ENCODE measurements at places on chromosomes 3 and 15.
A peak's percentile ranks its signal among the peaks of the same experiment; 100 is the strongest.

DNA sequence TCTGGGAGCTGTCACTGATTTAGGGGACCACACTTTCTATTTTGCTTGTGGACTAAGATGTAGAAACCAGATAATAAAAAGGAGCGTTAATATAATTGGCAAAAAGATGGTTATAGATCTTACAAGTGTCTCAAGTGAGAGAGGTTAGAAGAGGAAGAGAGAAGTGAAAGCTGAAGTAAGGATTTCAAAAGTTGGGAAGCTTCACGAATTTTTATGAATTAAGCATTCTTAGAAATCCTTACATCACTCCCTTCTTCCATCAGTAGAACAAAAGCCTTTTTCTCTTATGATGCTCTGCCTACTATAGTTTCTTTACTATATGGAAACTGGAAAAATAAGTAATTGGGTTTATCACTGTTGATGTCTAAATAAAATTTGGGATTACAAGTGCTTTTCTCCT is 146.5 kb downstream of the FNDC3B start:
- DNase-seq: no peak

DNA sequence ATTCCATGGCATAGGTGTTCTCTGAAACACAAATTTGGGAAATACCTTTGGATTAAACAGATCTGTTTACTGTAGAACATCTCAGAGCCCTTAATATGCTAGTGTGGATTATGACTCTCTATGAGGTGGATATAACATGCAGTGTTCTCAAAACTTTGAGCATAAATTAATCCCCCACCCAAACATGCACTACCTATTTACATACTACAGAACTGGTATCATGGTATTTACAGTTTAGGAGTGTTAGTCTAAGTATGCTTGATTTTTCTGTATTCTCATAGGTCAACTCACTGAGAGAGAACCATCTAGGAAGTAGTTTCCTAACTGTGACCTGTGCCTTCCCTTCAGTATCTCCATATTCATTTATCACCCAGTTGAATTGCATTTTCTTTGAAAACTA is 30.9 kb upstream of the ZNF609 start:
- no peak for DNase-seq

GRCh38 chr15:89141885-89142284 is 53.6 kb downstream of the ABHD2 start:
- DNase-seq: no peak

DNA sequence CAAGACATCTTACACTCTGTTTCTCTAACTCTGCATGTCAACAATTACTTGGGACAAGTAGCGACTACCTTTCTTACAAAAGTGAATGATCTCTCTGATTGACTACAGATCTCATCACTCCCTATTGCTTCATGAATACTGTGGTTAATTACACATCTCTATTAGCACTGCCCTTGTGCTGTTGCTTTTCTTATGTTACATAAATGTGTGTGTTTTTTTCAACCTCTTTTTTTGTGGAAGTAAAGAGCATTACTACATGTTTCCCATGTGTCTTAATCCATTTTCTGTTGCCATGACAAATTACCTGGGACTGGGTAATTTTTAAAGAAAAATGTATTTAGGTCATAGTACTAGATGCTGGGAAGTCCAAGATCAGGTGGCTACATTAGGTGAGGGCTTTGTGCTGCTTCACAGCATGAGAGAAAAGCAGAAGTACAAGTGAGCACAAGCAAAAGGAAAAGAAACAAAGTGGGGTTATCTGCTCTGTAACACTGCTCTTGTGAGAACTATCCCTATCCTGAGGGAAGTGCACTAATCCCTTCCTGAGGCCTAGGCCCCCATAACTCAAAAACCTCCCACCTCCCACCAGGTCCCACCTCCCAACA is 298.2 kb upstream of the SATB1 start:
- no peak for DNase-seq

- no peak for DNase-seq
Measured at GRCh38 chr3:123783050-123783689, 101.0 kb downstream of the MYLK start.

DNA sequence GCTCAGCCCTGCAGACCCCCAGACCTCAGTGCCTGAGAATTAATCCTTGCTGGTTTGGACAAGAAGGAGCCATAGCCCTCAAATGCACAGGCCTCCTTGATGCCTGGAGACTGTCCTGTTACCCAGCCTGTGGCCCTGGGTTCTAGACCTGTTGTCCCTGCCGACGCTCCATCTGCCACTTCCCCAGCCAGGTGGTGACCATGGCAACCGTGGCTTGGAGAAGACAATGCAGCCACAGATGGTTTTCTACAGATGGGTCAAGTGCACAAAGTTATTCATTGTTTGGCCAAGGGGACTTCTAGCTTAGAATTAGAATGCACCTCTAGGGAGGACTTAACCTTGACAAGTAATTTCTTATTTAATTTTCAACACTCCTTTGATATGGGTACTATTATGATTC is 297.1 kb downstream of the UACA start:
- no peak for DNase-seq

GRCh38 chr3:197302696-197303341 is 4.4 kb upstream of the DLG1 start:
- no peak for DNase-seq

DNA sequence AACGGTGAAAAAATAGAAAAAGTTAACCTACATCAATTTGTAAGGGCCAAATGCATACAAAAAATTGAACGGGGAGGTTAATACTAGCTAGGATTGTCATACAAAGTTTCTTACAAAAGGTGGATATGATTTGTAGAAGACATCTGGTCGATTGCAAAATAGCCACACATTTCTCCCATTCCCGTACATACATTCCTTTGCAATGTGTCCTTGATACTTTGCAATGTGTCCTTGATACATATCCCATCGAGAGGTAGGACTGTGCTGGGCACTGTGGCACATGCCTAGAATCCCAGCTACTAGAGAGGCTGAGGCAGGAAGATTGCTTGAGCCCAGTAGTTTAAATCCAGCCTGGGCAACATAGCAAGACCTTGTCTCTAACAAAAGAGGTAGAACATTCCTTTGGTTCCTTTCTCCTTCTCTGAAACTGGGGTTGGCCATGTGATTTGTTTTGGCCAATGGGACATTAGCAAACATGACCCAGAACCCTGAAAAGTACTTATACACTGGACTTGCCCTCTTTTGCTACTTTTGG is 9.5 kb downstream of the TTBK2 start:
- DNase-seq: no peak

- no peak for DNase-seq
Measured at GRCh38 chr3:189771842-189772450, 140.8 kb downstream of the TP63 start.

GRCh38 chr3:69330891-69331400 is 54.9 kb downstream of the FRMD4B start:
- DNase-seq: no peak

- DNase-seq: no peak
Measured at GRCh38 chr3:14007006-14007405, 117.7 kb downstream of the CHCHD4 start.

DNA sequence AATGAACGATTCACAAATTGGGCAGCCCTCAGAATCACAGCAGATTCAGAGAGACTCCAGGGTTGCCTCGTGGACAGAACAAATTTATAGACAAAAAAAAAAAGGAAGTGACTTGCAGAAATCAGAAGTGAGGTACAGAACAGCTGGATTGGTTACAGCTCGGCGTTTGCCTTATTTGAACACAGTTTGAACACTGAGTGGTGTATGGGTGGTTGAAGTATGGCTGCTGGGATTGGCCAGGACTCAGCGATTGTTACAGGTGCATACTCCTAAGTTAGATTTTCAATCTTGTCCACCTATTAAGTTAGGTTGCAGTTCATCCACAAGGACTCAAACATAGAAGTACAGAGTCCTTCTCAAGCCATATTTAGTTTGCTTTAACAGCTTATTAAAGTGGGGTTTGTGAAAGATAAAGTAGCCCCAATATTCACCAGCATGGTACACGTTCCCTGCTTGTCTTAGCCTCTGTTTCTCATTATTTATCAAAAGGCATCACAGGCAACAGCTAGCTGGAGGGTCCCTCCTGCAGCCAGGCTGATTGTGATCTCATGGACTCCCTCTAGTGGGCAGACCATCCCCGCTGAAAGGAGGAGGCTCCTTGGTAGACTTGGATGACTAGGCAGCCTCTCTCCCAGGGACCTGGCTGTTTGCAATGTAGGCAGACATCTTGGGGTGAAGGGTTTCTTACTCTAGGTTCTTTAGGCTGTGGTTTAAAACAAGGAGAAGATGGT is 17.6 kb upstream of the ALDH1L1 start:
- DNase-seq: peak; percentile 12

DNA sequence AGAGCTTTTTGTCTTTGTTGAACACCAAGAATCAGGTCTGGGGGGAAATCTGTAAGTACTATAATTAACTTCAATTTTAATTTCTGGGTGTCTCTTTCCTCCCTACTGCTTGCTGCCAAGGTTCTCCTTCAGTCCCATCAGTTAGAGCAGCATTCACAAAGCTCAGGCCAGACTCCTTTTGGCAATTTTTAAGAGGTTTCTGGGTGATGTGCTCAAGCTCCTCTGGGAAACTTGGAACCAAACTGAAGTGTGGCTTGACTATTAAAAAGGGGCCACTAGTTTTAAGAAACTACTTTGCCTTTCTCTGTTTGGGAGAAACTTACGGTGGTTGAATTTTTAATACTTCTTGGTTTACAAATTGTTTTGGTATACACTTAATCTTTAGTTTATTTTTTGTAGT is 227.7 kb upstream of the SOX2 start:
- DNase-seq: no peak

- no peak for DNase-seq
Measured at GRCh38 chr3:154135511-154136173, 14.5 kb downstream of the ARHGEF26 start.

DNA sequence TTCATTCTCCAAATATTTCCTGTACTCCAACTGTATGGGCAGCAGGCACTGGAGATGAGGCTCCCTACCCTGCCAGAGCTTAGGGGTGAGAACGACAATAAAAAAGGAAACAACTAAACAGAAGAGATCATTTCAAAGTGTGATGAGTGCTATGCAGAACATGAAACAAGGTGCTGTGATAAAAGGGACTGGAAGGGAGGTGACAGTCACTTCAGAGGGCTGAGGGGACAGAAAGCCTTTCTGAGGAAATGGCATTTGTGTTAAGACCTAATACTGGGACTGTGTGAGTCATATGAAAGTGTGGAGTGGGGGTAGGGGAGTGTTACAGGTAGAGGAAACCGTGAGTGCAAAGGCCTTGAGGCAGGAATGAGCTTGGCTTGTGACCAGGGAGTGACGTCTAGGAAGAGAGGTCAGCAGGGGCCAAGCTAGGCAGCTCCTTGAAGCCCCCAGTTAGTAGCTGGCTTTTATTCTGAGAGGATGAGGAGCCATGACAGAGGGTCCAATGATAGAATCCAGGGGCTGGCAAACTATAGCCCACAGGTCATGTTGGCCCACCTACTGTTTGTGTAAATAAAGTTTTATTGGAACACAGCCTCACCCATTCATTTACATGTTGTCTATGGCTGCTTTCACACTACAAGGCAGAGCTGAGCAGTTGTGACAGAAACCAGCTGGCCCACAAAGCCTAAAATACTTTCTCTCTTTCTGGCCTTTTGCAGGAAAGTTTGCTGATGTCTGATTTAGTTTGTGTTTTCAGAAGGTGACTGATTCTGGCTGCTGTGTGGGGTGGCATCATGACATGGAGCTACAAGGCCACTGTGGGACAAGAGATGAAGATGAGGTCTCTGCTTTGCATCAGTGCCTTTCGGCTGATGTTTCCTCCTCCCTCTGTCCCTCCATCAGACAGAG is 56.6 kb downstream of the LSM3 start:
- no peak for DNase-seq

- no peak for DNase-seq
Measured at GRCh38 chr3:51710631-51711351, 3.9 kb downstream of the GRM2 start.

GRCh38 chr15:84960391-84961113 is 21.1 kb upstream of the PDE8A start:
- DNase-seq: no peak

DNA sequence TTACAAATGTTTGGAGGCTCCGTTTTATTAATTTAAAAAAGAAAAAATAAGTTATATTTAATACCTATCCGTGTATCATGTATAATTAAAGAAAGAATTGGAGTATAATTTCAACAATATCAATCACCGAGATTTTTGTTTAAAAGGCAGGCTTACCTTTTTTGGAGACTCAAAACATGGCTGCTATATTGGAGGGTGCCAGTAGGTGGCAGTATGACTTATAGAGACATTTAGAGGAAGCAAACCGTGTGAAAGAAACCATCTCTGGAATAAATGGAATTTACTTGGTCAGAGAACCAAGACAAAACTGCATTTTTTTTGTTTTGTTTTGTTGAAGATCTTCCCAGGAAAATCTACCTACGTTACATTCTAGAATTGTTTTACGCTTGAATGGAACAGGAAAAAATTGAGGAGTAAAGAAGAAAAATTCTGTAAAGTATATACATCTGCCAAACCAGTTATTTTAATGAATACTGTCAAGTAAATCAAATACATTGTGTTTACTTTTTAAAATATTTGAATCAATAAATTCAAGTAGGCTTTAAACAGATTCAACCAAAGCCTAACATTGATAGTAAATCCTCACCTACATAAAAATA is 802.6 kb upstream of the ALCAM start:
- peak; percentile 8 for DNase-seq

DNA sequence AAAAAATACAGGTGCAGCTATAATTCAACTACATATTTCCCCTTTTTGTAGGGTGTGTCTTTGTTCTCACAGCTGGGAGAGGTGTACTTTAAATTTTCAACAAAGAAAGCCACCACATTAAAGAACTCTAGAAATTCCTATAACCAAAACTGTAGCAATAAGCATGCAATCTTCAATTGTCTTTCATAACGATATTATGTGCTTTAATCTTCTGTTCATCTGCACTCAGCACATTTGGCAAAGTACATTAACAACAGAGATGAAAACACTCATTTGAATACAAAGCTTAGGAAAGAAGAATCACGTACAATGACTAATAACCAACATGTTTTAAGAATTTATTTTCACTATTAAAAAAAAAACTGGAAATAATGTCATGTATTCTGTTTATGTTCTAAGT is 1025.8 kb downstream of the ROBO1 start:
- DNase-seq: no peak

GRCh38 chr3:67715971-67716370 is 61.6 kb upstream of the SUCLG2 start:
- no peak for DNase-seq

- no peak for DNase-seq
Measured at GRCh38 chr3:136954251-136954650, 3.5 kb upstream of the IL20RB start.

DNA sequence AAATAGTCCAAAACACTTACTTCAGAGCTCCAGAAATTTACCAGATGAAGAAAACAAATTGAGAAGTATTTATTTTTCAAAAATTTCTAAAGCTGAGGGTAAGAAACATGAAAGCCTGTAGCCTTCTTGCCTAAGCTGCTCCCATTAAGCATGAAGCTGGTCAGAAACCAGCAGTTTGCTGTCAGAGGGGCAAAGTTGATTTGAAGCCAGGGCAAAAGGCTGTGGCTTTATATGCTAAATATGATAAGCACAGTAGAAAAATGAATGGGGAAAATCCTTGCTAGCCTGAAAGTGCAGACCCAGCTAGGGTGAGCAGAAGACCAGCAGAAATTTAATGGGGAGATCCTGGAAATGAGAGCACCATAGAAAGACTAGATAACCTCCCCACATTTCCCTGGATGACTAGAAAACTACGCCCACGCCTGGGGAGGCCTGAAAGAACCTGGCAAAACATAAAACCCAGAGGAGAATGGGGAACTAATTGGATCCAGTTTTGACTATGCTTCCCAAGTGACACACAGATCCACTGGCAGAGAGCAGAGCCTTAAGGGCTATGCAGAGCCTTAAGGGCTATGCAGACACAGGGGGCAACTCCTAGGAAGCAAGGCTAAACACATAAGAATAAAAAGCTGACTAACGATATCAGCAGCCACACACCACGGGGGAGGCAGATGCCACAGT is 43.0 kb upstream of the HEG1 start:
- DNase-seq: no peak

Data from activated gamma-delta T cell treated with anti-CD3 and anti-CD28 coated beads, Interleukin-2, amount 50 U/mL, for 16 hours (primary cell).